Panc1 (cell line): ENCODE measurements at places on chromosomes 16 and 17. TPM values are rescaled to one million over a fixed set of nuclear protein-coding genes. Genes with fewer than 3 reads are reported as not detected.

DNA sequence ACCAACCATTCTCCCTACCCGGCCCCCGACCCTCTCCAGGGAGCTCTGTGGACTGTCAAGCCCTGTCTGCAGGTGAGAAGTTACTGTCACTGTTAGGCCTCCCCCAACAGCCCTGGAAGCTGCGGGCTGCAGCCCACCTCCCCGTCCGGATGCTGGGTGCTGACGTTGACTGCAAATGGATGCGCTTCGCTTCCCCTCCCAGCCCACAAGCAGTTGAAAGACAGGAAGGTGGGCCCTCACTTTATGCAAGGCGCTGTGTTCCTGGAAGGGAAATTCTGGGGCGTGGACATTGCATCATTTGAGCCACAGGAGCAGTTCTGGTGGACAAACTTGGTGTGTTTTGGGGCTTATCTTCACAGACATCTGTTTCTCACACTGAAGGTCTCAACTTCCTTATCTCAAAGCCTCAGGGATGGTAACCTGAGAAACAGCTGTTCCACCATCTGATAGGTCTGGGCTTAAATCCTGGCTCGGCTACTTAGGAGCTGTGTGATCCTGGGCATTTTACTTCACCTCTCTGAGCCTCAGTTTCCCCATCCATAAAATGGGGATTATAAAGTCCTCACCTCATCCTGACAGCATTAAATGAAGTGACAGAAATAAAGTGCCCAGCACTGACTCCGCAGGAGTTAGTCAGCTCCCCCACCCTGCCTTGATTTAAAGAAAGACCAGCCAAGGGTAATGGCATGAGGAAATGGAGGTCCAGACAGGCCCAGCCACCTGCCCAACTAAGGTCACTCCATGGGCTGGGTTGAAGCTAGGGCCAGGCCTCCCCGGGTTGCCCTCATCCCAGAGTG lies 4.6 kb upstream of the DRC7 start:
- no peak overlapping the region for H3K4me3 ChIP-seq
- H3K27ac ChIP-seq: no peak overlapping the region
- no peaks in the 10 kb centered on the region for H3K27me3 ChIP-seq
- DNase-seq: no peak

DNA sequence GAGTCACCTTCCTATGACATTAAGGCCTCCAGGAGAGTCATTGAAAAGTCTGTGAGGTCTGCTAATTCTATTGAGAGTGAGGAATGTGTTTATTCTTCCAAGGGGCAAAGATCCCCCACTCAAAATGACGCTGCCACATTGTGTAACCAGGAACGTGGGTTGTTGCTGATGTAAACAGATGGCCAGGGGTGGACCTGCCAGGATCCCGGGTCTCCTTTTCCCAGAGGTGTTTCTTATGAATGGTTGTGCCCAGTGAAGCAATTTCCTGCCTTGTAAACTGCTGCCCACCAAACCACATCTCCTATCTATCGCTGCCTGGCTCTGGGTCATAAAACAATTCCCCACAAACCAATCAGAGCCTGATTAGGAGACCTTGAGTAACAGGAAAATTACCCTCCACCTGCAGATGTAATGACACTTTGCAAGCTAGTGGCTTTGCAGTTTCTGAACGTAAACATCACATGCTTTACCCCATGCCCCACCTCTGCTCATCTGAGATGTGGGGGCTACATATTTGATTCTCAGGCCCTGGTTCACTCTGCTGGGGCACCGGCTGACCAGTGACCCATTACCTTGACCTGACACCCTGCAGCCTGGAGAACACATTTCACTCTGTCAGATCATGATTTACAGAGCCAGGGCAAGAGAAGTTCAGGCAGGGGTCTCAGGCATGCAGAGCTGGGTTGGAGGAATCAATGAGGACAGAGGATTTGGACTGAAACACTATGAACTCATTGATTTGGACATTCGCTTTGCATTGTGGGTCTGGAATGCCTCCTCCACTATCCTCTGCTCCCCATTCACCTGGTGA lies 33.1 kb upstream of the DDX52 start:
- no peaks in the 10 kb centered on the region for H3K4me1 ChIP-seq
- no peak overlapping the region for H3K27ac ChIP-seq
- H3K4me3 ChIP-seq: no peak overlapping the region
- H3K27me3 ChIP-seq: no peaks in the 10 kb centered on the region

- H3K27me3 ChIP-seq: no peaks in the 10 kb centered on the region
- H3K4me1 ChIP-seq: no peaks in the 10 kb centered on the region
- H3K4me3 ChIP-seq: no peak overlapping the region
- no peaks in the 10 kb centered on the region for H3K36me3 ChIP-seq
- H3K27ac ChIP-seq: no peak overlapping the region
- DNase-seq: no peak
These were observed 1.6 kb downstream of the PECAM1 start for GRCh38 chr17:64388961-64389565.

- H3K36me3 ChIP-seq: peaks cover 4% of the 10 kb centered on the region; the same call in 1 of the 2 replicates
- H3K4me1 ChIP-seq: no peaks in the 10 kb centered on the region
- H3K27me3 ChIP-seq: no peaks in the 10 kb centered on the region
- H3K27ac ChIP-seq: no peak overlapping the region
These were observed 46.9 kb downstream of the HELZ start for GRCh38 chr17:67198131-67198530.

TMEM220 gene
- total RNA-seq: 9.3 TPM

- DNase-seq: no peak
- no peaks in the 10 kb centered on the region for H3K36me3 ChIP-seq
- no peak overlapping the region for H3K27ac ChIP-seq
- H3K4me3 ChIP-seq: no peak overlapping the region
- H3K4me1 ChIP-seq: no peaks in the 10 kb centered on the region
These were observed 7.6 kb downstream of the PRR29 start for GRCh38 chr17:64005734-64006167.

NOB1 gene
- 48.3 TPM for total RNA-seq

HSPB9 gene
- total RNA-seq: not detected

PTX4 gene
- not detected for total RNA-seq

GRCh38 chr17:31842195-31843069 lies 16.6 kb downstream of the COPRS start:
- H3K27ac ChIP-seq: peak overlapping the region; percentile 82
- no peaks in the 10 kb centered on the region for H3K36me3 ChIP-seq
- H3K27me3 ChIP-seq: no peaks in the 10 kb centered on the region
- no peak overlapping the region for H3K4me3 ChIP-seq

GRCh38 chr17:54408731-54409130 lies 491.9 kb upstream of the TOM1L1 start:
- H3K4me1 ChIP-seq: no peaks in the 10 kb centered on the region
- H3K27ac ChIP-seq: no peak overlapping the region
- H3K27me3 ChIP-seq: no peaks in the 10 kb centered on the region
- no peak for DNase-seq
- H3K36me3 ChIP-seq: no peaks in the 10 kb centered on the region
- H3K4me3 ChIP-seq: no peak overlapping the region

- H3K4me3 ChIP-seq: no peak overlapping the region
- peaks cover 6% of the 10 kb centered on the region for H3K4me1 ChIP-seq
- no peak for DNase-seq
- no peak overlapping the region for H3K27ac ChIP-seq
- no peaks in the 10 kb centered on the region for H3K36me3 ChIP-seq
These were observed 38.2 kb downstream of the SNTB2 start for GRCh38 chr16:69225121-69225520.

DNA sequence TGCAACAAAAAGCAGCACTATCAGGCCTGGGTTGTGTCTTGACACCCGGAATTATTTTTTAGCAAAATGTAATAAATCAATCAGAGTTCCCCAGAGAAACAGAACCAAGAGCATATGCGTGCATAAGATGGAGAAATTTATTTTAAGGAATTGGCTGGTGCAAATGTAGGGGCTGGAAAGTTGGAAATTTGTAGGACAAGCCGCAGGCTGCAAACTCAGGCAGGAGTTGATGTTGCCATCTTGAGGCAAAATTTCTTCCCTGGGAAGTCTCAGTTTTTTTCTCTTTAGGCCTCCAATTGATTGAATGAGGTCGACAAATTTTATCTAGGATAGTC lies 158.9 kb upstream of the FAM20A start:
- H3K4me3 ChIP-seq: no peak overlapping the region
- H3K27me3 ChIP-seq: no peaks in the 10 kb centered on the region
- H3K4me1 ChIP-seq: peaks cover 6% of the 10 kb centered on the region; the same call in 1 of the 2 replicates
- H3K36me3 ChIP-seq: no peaks in the 10 kb centered on the region
- no peak overlapping the region for H3K27ac ChIP-seq

CDRT4 gene
- 2.8 TPM for total RNA-seq

GRCh38 chr17:63445571-63445953 lies 544 bp downstream of the CYB561 start:
- H3K36me3 ChIP-seq: no peaks in the 10 kb centered on the region
- H3K4me3 ChIP-seq: peak overlapping the region; percentile 71
- no peaks in the 10 kb centered on the region for H3K27me3 ChIP-seq
- no peak for DNase-seq
- H3K27ac ChIP-seq: peak overlapping the region; percentile 79

- H3K27ac ChIP-seq: peak overlapping the region; percentile 100
- H3K36me3 ChIP-seq: no peaks in the 10 kb centered on the region
- H3K4me1 ChIP-seq: peaks cover 50% of the 10 kb centered on the region
- H3K4me3 ChIP-seq: peak overlapping the region; percentile 24
- DNase-seq: no peak
- H3K27me3 ChIP-seq: no peaks in the 10 kb centered on the region
These were observed 54.2 kb upstream of the MAP3K14 start for GRCh38 chr17:45370949-45371413.

GRCh38 chr17:82697808-82698064 lies 762 bp downstream of the RAB40B start:
- no peaks in the 10 kb centered on the region for H3K36me3 ChIP-seq
- 0 out of 2 replicates have a peak, but pooled peaks cover 5% of the 10 kb centered on the region for H3K4me1 ChIP-seq
- DNase-seq: no peak
- peaks cover 2% of the 10 kb centered on the region; the same call in 1 of the 2 replicates for H3K27me3 ChIP-seq
- no peak overlapping the region for H3K27ac ChIP-seq
- H3K4me3 ChIP-seq: peak overlapping the region; percentile 48

TLCD3A gene
- 30.4 TPM for total RNA-seq

PHB1 gene
- 367 TPM for total RNA-seq

DNA sequence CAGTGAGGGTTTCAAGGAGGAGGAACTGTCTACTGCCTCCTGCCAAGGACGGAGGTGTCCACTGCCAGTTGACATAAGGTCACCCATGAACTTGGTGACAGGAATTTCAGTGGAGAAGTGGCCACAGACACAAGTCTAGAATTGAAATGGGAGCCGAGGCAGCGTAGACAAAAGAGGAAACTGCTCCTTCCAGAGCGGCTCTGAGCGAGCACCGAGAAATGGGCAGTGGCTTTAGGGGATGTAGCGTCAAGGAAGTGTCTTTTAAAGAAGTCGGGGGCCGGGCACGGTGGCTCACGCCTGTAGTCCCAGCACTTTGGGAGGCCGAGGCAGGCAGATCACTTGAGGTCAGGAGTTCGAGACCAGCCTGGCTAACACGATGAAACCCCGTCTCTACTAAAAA lies 3.1 kb upstream of the SERPINF1 start:
- no peak for DNase-seq
- no peak overlapping the region for H3K27ac ChIP-seq
- H3K4me1 ChIP-seq: peaks cover 9% of the 10 kb centered on the region
- no peaks in the 10 kb centered on the region for H3K36me3 ChIP-seq

GRCh38 chr16:27123795-27124409 lies 57.2 kb downstream of the C16orf82 start:
- no peak overlapping the region for H3K4me3 ChIP-seq
- no peaks in the 10 kb centered on the region for H3K4me1 ChIP-seq
- no peaks in the 10 kb centered on the region; the same call in 1 of the 2 replicates for H3K27me3 ChIP-seq
- H3K27ac ChIP-seq: no peak overlapping the region
- no peak for DNase-seq

SLC6A2 gene
- total RNA-seq: 0.10 TPM

ABI3 gene
- not detected for total RNA-seq

- peak; percentile 42 for DNase-seq
- no peak overlapping the region for H3K4me3 ChIP-seq
- H3K27ac ChIP-seq: no peak overlapping the region
- H3K27me3 ChIP-seq: no peaks in the 10 kb centered on the region
- H3K4me1 ChIP-seq: no peaks in the 10 kb centered on the region
These were observed 7.4 kb upstream of the TMEM220 start for GRCh38 chr17:10737168-10737622.

DNA sequence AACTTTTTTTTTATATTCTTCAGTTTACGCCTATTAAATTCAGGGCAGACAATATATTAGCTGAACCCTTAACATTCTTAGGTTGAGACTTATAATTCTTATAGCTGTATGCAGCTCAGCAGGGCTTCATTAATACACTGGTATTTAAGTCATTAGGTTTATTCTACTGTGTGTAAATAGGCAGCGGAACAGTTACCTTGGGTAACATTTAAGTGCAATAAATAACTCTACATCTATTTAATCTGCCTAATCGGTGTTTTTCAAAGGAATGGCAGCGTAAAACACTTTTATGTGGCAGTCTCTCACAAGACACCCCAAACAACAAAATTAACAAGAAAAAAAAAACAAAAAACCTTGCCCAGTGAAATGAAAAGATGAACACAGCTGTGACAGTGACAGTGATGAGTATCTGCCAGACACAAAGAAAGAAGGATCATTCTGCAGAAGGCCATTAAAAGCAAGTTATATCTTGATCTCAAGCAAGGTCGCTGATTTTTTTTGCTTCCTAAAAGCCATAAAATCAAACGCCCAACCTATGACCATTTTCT lies 32.6 kb downstream of the KCNJ2 start:
- no peak overlapping the region for H3K4me3 ChIP-seq
- no peak overlapping the region for H3K27ac ChIP-seq
- no peaks in the 10 kb centered on the region for H3K36me3 ChIP-seq
- H3K27me3 ChIP-seq: no peaks in the 10 kb centered on the region

DNA sequence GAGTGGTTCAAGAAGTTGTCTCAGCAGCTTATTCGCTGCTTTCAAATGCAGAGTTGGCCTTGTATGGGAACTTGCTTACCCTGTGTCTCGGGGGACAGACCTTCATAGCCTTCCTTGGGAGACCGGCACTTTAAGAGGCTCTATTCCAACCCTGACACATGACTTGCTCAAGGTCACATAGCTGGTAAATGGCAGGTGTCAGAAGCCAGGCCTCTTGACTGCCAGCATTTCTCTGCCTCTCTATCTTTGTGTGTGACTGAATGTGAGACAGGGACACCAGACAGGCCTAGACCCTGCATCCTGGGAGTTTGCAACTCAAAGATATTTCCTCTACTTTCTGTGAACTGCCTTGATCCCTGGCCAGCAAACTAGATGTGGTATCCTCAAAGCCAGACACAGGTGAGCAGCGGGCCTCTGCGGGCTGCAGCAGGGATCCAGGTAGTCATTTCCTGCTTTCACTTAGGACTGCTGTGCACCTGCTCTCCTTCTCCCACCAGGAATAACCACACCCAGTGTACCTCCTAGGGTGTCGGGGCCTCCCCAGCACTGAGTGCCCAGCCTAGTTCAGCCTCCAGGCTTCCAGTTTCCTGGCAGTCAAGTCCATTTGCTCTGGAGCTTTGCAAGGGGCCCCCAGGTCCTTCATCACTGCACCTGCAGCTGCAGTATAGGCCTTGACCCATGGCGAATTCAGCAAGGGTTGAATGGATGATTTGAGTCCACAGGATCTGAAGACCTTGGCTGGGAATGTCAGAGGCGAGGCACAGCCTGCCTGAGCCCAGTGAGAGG lies 116.6 kb upstream of the TNRC6C start:
- H3K4me1 ChIP-seq: no peaks in the 10 kb centered on the region
- no peak overlapping the region for H3K4me3 ChIP-seq
- DNase-seq: no peak
- H3K27ac ChIP-seq: no peak overlapping the region
